ENCODE measurements at places on chromosomes 7 and 10.
A peak's percentile ranks its signal among the peaks of the same experiment; 100 is the strongest.

DNA sequence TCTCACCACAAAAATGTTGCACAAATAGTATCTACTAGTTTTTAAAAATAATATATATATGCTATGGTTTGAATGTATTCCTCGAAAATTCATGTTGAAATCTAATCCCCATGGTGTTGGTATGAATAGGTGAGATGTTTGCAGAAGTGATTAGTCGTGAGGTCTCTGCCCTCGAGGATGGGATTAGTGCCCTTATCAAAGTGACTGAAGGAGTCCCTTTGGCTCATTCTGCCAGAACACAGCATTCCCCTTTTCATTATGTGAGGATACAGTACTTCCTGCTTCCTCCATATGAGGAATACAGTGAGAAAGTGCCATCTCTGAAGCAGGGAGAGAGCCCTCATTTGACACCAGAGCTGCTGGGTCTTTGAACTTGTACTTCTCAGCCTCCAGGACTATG lies 777.5 kb upstream of the LRRTM3 start:
- no peak for DNase-seq

- DNase-seq = peak; percentile 56
Measured at GRCh38 chr7:154953006-154953684, 49.8 kb downstream of the PAXIP1 start.

DNA sequence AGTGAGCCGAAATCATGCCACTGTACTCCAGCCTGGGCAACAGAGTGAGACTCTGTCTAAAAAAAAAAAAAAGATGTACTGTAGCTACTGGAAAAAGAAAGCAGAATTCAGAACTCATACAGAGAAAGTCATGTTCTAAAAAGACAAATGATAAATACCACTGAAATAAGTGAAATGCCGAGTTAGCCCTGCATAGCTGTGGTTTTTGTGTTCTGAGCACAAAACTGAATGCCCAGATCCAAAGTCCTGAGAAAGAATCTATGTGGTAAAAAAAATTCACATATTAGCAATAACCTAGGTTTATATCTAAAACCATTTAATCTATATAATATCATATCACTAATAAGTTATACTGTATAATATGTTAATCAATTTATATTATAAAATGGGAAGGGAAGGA lies 29.3 kb upstream of the HECW1 start:
- DNase-seq = no peak

GRCh38 chr10:28959850-28960501 lies 282.7 kb downstream of the BAMBI start:
- no peak for DNase-seq

GRCh38 chr7:12540850-12541249 lies 29.7 kb upstream of the SCIN start:
- no peak for DNase-seq

DNA sequence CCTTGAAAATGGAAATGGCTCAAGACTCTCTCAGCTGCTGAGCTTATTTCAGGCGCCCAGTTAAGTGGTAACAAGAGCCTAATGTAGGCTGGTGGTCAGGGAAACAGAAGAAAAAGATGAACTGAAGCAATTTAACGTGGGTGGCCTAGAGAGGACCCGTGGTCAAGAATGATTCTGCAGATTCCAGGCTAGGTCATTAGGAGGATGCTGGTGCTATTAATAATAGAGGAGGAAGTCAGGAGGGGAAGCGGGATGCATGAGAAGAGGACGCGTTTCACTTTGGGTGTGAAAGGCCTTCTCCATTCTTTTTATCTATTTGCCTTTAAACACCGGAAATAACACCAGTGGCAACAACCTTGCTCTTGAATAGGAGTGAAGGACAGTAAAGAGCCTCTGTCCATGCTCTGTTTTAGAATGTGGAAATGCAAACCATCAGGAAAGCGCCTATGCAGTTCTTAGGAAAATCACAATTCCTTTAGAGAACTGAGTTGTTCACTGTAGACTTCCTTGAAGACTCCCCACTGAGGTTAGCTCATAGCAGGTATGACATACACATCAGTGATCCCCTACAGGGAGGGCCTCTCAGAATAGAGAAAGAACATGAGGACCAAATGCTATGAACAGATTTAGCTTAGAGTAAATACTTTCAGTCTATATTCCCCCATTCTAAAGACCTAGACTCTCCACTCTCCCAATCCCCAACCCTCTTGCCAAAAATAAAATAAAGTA lies 8.6 kb downstream of the LIPA start:
- DNase-seq = no peak

DNA sequence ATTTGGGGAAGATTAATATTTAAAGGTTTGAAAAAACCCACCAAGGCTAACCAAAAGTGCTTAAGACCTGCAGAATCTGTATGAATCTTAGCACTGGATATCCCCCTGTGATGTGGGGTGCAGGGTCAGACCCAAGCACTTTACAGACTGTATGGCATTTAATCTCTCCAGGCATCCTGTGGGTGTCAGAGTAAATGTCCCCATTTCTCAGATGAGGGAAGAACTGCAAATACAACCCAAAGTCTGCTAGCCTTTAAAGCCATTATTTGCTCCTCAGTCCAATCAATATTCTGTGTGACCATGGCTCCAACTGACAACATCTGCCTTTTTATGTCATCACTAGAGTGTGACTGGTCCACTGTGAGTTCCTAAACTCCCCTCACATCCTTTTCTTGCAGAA lies 10.0 kb upstream of the MBL2 start:
- no peak for DNase-seq
